Myocyte (in vitro differentiated cells): ENCODE measurements at places on chromosomes 4 and X. TPM values are rescaled to one million over a fixed set of nuclear protein-coding genes. Genes with fewer than 3 reads are reported as not detected.

Gene AMOT
- 0.57 and 3.1 TPM in 2 replicates for total RNA-seq

Gene CT45A2
- not detected in 2 replicates for total RNA-seq

Gene PABPC1L2A
- total RNA-seq = not detected in 2 replicates

Gene CHIC2
- total RNA-seq = 31.3 and 43.7 TPM in 2 replicates

Gene ENPEP
- total RNA-seq = 1.4 and 3.1 TPM in 2 replicates

Gene OPN1MW
- not detected in 2 replicates for total RNA-seq

Gene MAPK10
- 25.9 and 27.7 TPM in 2 replicates for total RNA-seq

Gene FAM47A
- not detected in 2 replicates for total RNA-seq

Gene CLCN5
- total RNA-seq = 41.9 and 55.1 TPM in 2 replicates

Gene ATP8A1
- 1.4 and 4.5 TPM in 2 replicates for total RNA-seq

Gene TGIF2LX
- total RNA-seq = not detected in 2 replicates
